ENCODE measurements at places on chromosomes 5 and 9.

- no peak for DNase-seq
Observed at GRCh38 chr5:68438876-68439275, 223.3 kb downstream of the PIK3R1 start.

- no peak for DNase-seq
Observed at GRCh38 chr5:41281215-41281810, 68.0 kb upstream of the C6 start.

- no peak for DNase-seq
Observed at GRCh38 chr5:141077826-141078225, 16.6 kb upstream of the PCDHB2 start.

- DNase-seq, result no peak
Observed at GRCh38 chr9:33272061-33272460, 7.2 kb downstream of the CHMP5 start.

DNA sequence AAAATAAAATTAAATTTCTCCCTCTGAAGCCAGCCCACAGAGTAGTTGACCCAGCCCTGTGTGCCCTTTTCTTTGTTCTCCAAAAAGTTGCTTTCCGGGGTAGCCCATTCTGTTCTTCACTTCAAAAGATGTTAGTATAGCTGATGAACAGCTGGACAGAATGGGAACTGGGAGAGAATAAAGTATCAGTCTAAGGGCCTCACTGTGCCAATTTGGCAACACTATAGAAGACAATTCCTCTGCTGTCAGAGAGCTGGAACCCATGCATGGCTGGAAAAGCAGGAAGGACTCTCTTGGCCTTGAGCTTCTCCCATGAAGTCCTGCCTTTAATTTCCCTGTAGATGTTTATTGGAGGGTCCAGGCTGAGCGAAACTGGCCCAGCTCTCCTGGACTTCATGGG, 11.0 kb upstream of the TNFSF8 start:
- DNase-seq, result no peak

DNA sequence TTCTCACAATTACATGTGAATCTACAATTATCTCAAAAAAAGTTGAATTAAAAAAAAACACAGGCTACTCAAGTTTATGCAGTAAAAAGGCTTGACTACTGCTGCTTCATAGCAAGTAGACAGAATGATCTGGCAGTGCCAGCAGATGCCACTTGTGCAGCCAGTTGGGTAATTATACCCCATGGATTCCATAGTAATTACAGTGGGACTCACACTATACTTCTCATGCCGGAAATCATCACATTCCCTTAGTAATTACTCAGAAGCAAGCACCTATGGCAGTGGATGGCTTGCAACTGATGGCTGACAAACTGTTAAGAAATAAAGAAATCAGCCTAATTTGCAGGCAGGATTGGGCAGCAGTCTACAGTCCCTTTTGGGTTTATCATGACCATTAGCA, 463.2 kb upstream of the KLF4 start:
- DNase-seq, result no peak

- DNase-seq, result no peak
Observed at GRCh38 chr5:180717989-180718388, 21.9 kb downstream of the OR2Y1 start.

- DNase-seq, result no peak
Observed at GRCh38 chr9:113380869-113381378, 4.1 kb upstream of the HDHD3 start.

GRCh38 chr5:2780421-2781171, 29.1 kb upstream of the IRX2 start:
- no peak for DNase-seq

DNA sequence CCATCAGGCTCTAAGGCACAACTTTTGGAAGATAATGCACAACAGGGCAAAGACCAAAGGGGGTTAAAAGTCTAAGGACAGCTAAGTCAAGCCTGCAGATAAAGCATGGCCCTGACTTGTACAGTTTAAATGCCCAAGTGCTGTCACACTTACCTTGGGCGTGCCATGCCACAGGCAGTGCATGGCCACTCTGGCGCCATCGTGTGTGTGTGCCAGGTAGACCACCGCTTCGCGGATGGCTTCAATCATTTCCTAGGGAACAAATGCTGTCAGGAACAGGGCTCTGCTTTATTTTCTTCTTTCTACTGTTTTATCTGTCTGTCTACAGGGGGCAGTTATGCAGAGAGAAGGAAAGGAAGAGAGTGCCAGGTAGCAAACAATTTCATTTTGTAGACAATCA, 19.3 kb downstream of the PUM3 start:
- no peak for DNase-seq

DNA sequence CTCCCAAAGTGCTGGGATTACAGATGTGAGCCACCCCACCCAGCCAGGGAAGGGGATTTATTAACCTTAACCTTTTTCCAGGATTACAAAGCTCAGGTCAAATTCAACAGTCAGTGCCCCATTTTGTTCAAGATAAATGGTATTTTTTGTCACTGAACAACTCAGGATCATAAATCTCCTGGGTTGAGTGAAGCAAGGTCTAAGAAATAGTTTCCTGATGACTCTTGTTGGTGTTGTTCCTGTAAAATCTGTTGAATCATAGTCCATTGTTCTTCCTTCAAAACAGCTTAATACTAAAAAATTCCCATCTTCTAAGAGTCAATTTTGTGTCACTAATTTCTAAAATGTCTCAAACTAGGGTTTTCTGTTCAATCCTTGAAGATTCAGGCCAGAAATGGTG, 33.9 kb upstream of the JMY start:
- DNase-seq, result no peak

GRCh38 chr9:117444501-117444900, 29.6 kb upstream of the ASTN2 start:
- DNase-seq, result no peak

DNA sequence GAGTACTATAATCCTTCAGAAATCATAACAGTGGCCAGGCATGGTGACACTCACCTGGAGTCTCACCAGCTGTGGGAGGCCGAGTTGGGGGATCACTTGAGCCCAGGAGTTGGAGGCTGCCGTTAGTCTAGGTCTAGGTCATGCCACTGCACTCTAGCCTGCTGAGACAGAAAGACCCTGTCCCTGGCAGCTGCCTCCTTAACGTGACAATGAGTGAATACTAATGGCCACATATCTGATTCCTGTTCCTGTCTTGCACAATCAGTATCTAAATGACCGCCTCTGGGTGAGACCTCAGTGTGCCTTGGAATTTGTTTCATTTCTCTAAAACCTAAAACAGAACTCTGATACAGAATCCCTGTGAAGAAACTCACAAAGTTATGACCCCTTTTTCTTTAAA, 131.0 kb upstream of the DAB2 start:
- DNase-seq, result no peak
